ENCODE measurements at places on chromosomes 6 and 20.
A peak's percentile ranks its signal among the peaks of the same experiment; 100 is the strongest.

GRCh38 chr20:5078399-5078958 is 41.3 kb downstream of the PCNA start:
- peak; percentile 2 for DNase-seq

- DNase-seq, result no peak
These were observed 141.0 kb upstream of the COL21A1 start for GRCh38 chr6:56388415-56388755.

DNA sequence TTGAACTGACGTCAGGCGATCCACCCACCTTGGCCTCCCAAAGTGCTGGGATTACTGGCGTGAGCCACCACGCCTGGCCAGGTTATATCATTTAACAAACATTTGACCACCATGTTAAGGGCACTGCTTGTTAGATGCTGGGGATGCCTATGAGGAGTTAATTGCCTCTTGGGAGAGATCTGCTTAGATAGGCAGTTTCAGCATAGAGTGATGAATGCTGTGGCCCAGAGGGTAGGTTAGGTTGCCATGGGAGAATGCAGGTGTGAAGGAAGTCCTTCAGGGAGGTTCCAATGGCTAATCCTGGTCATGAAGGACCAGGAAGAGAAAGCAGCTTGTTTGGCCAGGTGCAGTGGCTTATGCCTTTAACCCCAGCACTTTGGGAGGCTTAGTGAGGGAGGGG is 17.0 kb downstream of the PHF20 start:
- DNase-seq, result no peak

DNA sequence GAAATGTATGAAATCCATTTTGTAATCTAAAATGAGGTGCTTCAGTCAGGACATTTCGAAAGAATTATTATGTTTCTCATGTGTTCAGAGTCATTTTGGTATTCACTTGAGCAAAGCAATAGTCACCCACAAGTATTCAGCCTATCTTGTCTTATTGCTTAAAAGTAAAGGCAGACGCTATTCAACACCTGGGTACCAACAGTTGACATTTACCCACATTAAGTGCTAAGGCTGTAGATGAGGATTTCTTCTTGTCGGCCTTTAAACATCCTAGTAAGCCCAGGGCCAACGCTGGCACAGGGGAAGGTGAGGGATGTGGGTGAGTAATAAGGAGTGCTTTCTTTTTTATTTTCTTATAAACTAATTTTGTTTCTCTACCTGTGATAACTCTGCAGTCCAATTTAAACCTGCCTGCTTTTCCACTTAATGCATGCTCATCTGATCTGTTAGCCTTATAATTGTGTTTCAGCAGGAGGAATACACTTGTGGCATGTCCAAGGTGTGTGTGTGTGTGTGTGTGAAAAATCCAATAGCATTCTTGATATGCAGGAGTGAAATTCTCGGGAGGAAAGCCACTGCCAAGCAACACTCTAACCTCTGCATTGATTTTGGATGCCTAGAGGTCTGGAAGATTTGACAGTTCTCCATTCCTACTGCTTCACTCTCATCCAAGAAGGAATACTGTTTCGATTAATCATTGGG is 252.0 kb downstream of the SOX4 start:
- DNase-seq, result no peak

GRCh38 chr20:46028772-46029371 is at the start of gene SLC12A5:
Gene SLC12A5, plus strand, starts transcription at chr20:46029215. Its CDS starts 130 bp downstream, at chr20:46029345.
- no peak for DNase-seq

DNA sequence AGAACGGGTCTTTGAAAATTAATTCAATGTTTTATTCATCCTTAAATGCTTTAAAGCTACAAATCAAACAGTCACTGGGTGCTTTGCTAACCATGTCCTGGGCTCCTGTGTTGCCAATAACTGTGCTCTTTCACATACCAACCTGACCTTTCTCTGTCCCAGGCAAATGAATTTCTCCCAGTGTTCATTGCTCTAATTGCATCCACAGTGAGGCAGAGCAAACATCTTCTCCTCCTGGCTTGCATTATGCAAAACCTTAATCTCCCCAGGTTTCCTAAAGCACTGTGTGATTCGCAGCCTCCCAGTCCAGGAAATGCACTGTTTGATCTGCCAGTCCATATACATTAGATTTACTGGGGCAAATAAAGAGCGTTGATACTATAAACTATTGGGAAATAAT is 219.0 kb downstream of the PREX1 start:
- no peak for DNase-seq
